ENCODE measurements at places on chromosomes 7 and 10. TPM values are rescaled to one million over a fixed set of nuclear protein-coding genes. Genes with fewer than 3 reads are reported as not detected.

Gene GSDME
- 60.3 TPM for total RNA-seq

Gene PHYHIPL
- not detected for total RNA-seq

Gene FAM221A
- total RNA-seq = 1.3 TPM

Gene COBL
- total RNA-seq = not detected

Gene PLEKHS1
- total RNA-seq = not detected
